AG10803 (cell line): ENCODE measurements at places on chromosomes 3 and 15.
A peak's percentile ranks its signal among the peaks of the same experiment; 100 is the strongest.

DNA sequence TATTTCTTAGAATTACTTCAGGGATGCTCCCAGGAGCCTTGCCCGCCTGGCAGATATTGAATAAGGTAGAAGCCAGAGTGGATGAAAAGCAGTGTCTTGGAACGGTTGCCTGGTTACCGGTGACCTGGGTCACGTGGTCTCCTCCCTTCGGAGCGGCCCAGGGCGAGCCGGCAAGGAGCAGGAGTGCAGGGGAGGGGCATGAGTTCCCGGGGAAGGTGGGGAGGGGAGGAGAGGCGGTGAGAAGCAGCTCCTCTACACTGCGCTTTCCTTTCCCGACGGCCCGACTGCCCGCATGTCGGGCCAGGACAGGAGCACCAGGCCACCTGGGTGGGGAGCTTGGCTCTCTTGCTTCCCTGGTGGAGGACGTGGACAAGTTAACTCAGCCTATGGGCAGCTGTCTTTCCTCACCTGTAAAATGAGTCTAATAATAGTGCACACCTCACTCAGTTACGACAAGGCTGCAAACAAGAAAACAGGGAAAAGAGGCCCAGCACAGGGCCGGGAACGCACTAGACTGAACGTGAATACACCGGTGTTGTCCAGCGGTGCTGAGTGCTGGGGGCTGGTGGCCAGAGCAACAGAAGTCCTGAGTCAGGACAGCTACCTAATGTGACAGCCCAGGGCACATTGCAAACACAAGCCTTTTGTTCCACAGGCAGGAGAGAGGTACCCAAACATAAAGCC, 198.3 kb downstream of the ADAMTS9 start:
- no peak for DNase-seq

- DNase-seq: peak; percentile 81
These were observed 51.6 kb upstream of the C15orf39 start for GRCh38 chr15:75149867-75150709.

- no peak for DNase-seq
These were observed 46.8 kb downstream of the CMTM6 start for GRCh38 chr3:32455609-32456428.

DNA sequence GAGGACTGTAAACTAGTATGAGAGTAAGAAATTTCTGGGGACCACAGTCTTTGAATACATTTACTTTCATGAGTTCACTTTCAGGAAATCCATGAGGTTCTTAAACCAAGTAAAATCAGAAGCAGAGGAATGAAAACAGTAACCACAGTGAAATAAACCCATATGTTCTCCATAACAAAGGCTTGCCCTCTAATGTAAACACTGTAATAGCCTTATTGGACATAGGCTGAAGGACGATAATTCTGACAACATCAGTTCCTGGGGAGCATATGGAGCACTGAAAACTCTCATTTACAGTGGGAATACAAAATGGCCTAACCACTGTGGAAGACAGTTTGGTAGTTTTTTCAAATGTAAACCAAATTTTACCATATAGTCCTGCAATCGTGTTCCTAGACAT, 965.8 kb downstream of the NSUN3 start:
- no peak for DNase-seq

DNA sequence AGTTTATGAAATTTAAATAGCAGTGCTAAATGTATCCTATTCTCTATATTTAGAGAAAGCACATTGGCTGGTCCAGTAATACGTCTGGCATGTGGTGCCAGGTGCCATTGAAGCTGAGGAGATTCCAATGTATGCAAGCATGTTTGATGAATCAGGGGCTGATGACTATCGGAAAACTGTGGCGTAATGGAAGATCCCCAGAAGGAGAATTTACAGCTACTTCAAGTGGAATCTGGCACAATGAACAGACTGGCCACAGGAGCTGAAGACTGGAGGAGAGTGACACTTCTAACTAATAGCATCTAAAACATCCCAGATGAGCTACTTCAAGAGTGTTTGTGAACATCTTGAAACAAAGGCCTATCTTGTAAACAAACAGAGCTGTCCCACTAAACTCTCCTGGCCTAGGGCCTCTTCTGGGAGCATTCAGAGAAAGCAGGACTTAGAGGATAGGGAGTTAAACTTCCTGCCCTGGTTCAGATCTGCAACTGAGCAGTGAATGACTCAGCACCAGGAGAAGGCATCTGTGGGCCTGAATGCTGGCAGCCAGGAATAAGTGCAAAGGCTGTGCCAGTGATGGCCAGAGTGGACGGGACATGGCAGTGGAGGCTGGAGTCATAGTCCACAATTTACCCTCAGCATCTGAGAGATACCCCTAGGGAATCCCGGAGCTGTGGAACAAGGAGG, 15.2 kb upstream of the ACTC1 start:
- DNase-seq: peak; percentile 99

DNA sequence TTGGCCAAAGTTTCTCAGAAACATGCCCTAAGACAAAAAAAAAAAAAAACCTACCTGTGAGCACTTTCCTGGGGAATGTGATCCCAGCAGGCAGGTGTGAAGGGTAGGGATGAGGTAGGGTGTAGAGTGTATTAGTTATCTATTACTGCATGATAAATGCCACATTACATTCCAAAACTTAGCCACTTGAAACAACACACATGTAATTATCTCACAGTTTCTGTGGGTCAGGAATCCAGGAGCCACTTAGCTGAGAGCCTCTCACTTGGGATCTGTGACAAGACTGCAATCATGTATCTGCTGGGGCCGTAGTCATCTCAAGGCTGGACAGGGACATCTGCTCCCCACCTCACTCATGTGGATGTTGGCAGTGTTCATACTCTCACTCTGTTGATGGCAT, 18.9 kb upstream of the FBN1 start:
- DNase-seq: no peak

DNA sequence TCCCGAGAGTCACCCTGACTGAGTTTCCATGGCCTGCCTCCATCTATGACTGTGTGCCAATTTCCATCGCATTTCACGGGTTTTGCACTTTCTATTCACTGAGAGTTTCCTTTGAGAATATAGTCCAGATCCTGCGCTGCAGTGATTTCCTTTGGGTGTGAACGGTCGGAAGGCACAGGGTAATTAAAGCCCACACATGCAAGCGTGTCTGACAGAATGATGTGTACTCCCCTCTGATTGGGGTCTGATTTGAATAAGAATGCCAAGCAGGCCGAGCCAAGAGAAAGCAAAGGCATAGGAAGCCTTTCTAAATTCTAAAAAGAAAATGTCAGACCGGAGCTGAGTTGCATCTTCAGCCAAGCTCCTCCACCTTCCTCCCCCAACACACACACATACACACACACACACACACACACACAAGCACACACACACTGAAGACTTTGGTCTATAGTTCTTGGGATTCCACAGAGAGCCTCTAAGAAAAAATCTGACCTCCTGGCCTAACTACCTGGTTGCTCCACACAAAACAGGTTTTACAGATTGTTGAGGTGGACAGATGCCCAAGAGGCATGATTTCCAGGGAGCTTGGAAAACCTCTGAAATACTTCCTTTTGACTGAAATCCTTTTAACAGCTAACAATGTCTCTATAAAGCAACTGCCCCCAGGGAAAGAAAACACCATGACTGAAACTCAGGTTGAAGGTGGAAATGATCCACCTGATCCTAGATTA, 59.7 kb upstream of the LRRN1 start:
- DNase-seq: no peak

DNA sequence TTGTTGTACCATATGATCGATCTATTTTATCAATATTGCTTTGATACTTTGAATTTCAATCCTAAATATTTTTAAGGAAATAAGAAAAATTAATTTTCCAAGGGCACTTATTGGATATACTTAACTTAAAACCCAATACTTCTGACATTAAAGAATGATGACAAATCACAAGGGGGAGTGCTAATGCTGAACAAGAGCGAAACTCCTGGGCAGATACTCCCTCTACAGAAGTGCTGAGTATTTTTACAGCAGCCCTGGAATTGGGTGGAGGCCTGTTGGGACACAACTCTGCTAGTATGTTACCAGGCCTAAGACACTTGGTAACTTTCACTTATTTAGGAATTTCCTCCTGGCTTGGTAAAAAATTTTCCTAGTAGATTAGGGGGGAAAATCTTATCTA, 46.2 kb downstream of the DENND6A start:
- peak; percentile 60 for DNase-seq

GRCh38 chr3:25049304-25049703, 378.8 kb upstream of the RARB start:
- no peak for DNase-seq

DNA sequence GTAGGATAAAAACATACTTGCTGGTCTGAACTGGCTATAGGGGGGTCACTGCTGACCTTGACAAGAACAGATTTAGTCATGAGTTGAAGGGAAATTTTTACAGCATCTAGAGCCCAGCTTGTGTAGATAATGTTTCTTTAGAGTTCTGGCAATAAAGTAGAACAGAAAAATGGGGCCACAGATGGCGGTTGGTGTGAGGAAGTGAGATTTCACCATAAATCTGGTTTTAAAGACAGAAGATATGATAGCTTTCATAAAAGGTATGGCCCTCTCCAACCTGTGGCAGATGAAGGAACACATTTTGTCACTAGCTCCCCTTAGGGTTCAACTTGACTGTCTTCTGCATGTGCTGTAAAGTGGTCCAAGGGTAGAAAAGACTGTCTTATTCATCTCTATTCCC, 24.3 kb upstream of the IMPDH2 start:
- DNase-seq: no peak

GRCh38 chr3:146493221-146493620, 23.9 kb upstream of the PLSCR2 start:
- DNase-seq: no peak

GRCh38 chr3:159069091-159069490, 267.2 kb downstream of the MFSD1 start:
- no peak for DNase-seq
